ENCODE measurements at places on chromosomes 7 and 10.

- DNase-seq: no peak
These were observed 86.5 kb downstream of the UBE2H start for GRCh38 chr7:129866251-129866650.

DNA sequence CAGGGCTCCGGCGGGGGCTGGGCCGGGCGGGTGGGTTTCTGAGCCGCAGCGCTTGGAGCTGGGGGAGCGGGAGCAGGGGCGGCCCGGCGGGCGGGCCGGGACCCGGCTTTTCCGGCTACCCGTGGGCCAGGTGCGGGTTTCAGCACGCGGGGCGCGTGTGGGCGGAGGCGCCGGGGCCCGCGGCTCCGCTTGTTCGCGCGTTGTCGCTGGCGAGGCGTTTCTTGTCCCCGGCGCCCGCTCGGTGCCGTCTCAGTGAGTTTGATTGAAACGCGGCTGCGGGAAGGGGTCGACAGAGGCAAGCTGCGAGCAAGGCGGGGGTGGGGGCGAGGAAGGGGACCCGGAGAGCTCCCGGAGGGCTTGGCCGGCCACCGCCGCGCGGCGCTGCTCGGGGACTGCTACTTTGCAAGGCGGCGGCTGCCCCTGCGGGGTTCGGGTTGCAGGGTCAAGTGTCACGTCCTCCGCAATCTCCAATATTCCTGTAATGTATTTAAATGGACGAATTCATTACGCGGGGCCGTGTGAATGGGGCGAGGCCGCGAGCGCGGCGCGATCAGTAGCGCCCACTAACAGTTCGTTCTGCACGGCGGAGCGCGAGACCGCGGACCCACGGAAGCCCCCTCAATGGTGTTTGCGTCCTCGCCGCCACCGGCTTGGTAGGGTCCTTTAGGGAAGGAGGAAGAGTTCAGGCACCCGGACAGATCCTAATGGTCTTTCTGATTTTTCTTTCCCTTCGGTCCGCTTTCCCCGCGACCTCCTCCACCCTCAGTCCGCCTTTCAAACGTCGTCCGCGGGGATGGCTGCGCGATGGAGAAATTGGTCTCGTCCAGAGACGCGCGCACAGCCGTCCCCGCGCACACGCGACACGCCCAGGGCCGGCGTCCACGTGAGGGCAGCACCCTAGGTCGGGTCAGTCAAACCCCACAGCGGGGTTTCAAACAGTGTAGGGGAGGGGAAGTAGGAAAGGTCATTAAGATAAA is 76.9 kb downstream of the INSIG1 start:
- no peak for DNase-seq

DNA sequence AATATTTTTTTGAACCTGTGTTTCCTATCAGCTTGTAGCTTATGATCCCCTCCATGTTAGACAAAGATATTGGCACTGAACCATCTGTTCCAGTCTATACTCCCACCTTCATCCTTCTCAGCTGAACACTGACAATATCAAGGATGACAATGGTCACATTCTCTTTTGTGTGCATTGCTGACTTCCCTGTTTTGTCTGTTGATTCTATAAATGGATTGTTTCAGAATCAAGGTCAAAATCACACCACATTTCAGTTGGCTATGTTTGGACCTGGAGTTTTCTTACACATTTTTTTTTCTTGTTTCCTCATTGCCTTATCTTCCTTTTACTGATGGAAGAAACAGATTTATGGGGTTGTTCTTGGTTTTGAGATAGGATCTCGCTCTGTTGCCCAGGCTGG is 11.3 kb upstream of the SMURF1 start:
- DNase-seq: no peak

- no peak for DNase-seq
These were observed 24.5 kb upstream of the EEPD1 start for GRCh38 chr7:36128448-36129047.

DNA sequence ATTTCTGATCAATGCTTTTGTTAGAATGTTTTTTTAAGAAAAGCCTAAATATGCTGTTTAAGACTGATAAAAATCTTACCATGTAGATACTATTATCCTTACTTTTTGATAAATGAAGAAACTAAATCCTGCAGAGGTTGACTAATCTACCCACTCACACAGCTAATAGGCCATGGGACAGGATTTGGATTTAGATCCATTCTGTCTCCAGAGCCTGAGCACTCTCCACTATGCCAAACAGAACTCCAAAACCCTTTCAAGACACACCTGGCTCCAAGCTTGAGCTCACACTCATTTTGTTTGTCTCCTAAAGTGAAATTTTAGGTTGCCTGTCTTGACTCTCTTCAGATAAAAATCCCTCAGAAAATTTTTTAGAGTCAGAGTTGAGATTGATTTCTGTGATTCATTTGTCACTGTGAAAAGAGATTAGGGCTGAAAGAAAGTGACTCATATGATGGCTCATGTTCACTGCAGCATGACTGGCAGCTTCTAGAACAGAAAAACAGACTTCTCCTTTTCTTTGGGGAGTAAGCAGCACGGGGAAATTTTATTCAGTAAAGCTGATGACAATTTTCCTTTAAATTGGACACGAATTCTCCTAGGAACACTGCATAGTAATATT is 132.3 kb upstream of the POT1 start:
- no peak for DNase-seq

- no peak for DNase-seq
These were observed 188.7 kb upstream of the KAT6B start for GRCh38 chr10:74637685-74638084.

GRCh38 chr7:33733870-33734650 is 171.3 kb upstream of the BMPER start:
- DNase-seq: no peak

GRCh38 chr7:23751852-23752251 is 41.8 kb downstream of the STK31 start:
- no peak for DNase-seq

DNA sequence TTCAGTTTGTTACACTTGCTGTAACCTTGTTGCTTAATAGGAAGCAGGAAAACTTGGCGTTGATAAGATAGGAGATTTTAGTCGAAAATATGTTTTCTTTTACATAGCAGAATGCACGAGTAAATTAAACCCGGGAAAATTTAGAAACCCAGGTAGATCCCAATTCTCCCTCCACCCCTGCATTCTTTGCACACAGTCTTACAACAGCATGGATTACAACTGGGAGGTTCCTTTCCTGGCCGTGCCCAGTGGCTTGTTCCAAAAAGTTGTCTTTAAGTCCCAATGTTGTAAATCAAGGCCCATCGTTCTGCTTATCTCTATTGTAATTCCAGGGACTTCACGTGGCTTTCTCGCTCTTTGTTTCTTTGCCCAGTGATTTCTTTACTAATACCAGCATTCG is 1.1 kb upstream of the DPY19L1 start:
- DNase-seq: no peak

- DNase-seq: no peak
These were observed 123.2 kb upstream of the KLF6 start for GRCh38 chr10:3908183-3908582.

GRCh38 chr10:42691361-42692120 is 53.2 kb upstream of the ZNF33B start:
- DNase-seq: no peak

GRCh38 chr10:75448166-75448565 is 16.7 kb downstream of the LRMDA start:
- DNase-seq: no peak

GRCh38 chr10:86964061-86964846 is 4.0 kb upstream of the ADIRF start:
- no peak for DNase-seq

GRCh38 chr10:31051703-31052102 is 20.0 kb upstream of the ZNF438 start:
- DNase-seq: no peak

DNA sequence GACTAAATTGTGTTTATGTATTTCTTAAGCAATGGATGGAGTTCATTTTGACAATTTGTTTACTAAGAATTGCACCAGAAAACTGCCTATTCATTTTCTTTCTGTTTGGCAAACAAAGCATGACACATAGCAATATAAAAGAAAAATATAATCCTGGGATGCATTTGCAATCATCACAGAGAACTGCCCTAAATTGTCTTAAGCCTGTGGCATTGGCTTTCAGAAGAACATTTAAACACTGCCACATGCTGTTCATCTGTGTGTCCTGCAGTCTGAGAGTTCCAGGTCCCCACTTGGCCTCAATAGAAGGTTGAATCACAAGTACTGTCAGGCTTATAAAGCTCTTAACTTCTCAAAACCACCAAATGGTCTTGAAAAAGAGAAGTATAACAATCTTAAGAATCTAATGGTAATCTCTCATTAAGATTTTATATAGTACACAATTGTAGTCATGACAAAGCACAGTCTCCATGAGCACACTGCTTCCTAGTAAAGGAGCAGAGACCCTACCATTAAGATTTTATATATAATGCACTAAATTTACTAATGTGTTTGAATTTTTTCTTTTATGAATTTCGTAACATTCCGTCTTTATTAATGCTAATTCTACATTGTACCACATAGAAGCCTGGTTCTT is 29.9 kb downstream of the RNLS start:
- no peak for DNase-seq

GRCh38 chr10:33142295-33142694 is 184.3 kb upstream of the ITGB1 start:
- DNase-seq: no peak

DNA sequence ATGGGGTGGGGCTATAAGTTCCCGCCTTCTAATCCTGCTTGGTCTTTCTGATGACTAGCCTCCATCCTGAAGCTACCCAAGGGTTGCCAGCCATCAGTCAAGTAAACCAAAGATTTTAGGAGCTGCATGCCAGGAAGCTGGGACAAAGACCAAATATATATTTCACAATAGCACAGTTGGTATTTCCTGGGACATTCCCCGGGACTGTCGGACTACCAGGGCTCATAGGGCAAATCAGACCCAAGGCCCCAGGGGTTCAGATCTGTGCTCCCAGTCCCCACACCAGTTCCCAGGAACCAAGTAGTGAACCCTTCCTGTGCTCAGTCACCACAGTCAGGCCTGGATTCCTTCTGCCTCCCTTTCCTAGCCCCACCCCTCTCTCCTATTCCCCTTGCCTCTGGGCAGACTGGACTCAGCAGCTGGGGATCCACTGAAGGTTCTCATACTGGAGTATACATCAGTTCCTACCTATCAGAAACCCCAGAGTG is 5.7 kb upstream of the CXCL12 start:
- no peak for DNase-seq

- no peak for DNase-seq
These were observed 172.5 kb upstream of the TRIM24 start for GRCh38 chr7:138287549-138287948.

GRCh38 chr10:132163278-132163765 is 23.4 kb upstream of the DPYSL4 start:
- DNase-seq: peak; percentile 20

DNA sequence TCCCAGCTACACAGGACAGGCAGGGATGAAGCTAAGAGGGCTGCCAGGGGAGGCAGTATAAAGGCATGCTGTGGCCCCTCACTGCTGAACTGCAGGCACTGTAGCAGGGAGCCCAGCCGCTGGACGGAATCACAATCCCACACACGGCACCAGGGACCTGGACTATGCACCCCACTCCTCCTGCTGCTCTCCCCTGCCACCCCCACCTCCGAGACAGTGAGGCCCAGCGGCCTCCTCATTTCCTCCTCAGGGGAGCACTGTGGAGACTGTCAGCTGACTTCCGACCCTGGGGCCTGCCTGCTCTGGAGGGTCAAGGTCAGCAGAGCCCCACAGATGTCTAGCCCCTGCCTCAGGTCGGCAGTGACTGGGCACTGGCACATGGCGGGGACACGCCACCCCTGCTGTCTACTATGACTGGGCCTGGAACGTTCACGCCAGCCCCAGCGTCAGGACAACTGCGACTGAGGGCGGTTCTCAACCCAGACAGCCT is 92.7 kb downstream of the FAM53B start:
- no peak for DNase-seq

- no peak for DNase-seq
These were observed 105.5 kb upstream of the ZNF438 start for GRCh38 chr10:31136930-31137885.

DNA sequence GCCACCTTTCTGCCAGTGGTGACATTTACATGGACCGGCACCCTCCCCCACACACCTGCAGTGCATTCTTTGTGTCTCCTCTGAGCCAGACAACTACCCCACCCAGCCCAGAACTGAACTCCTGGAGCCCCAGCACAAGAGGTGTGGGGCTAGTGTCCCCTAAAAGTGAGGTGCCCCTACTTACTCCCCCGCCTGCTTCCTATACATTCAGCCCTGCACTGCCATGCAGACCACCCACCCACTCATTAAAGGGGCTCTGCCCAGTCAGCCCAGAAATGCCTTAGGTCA is 1.9 kb downstream of the SAP25 start:
- DNase-seq: no peak

GRCh38 chr7:155538293-155538692 is 8.1 kb downstream of the CNPY1 start:
- no peak for DNase-seq

DNA sequence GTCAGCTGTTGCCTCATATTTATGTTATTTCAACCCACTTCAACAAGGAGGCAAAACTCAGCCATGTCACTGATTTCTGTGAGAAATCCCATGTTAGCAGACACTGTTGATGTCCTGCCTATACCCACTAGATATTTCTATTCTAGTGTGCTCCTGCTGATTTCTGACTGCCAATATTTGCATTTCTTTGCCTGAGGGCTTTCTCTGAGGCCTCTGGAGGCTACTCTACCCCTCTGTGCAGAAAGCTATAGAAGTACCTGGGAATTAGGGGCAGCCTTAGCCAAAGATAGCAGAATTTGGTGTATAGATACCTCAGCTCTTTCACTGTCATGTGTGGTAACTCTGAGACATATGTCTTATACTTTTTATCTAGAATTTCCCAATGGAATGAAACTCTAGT is 348.8 kb downstream of the SORCS3 start:
- no peak for DNase-seq

GRCh38 chr7:54788664-54789063 is 29.7 kb upstream of the SEC61G start:
- peak; percentile 20 for DNase-seq

DNA sequence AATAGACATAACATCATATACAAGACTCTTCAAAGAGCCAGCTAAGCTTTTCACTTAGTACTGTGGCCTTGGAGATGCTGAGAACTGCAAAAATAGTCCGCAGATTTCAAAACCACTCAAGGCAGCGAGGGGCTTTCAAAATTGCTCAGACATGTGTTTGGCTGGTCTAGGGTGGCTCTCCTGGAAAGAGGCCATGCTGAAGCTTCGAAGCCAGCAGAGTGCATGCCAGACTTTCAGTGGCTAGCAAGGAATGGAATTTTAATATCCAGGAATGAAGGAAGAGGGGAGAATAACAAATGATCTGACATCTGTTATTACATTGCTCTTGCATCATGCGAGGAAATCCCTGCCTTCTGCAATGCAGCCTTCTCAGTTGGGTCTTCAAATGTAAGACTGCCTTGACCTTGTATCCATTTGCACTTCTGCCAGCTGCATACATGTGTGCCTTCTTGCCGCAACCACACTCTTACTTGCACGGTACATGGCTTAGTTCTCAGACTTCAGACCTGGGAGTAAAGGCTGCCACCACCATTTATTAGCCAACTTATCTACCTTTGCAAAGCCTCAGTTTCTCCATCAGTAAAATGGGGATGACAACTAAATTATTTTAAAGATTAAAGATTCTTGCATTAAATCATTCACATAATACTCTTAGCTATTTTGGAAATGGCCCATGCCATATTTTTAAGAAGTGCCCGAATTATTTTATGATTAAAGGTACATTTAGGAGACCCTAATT is 55.9 kb downstream of the ITIH5 start:
- no peak for DNase-seq

Measured in stimulated activated CD4-positive, alpha-beta T cell treated with anti-CD3 and anti-CD28 coated beads, Interleukin-12 subunit alpha, Interleukin-12 subunit beta, amount 100 ng/mL, for 48 hours (primary cell).